Hindlimb muscle (tissue), 1 donor: ENCODE measurements at places on chromosomes 3 and 15. TPM values are rescaled to one million over a fixed set of nuclear protein-coding genes. Genes with fewer than 3 reads are reported as not detected.

Gene C15orf39
- 9.7 TPM for polyA plus RNA-seq

Gene DZIP3
- polyA plus RNA-seq = 17.8 TPM

Gene MEIS2
- 7.7 TPM for polyA plus RNA-seq

Gene KNG1
- polyA plus RNA-seq = 0.06 TPM

GRCh38 chr3:13582366-13583250 lies 33.7 kb downstream of the FBLN2 start:
- DNase-seq = no peak

DNA sequence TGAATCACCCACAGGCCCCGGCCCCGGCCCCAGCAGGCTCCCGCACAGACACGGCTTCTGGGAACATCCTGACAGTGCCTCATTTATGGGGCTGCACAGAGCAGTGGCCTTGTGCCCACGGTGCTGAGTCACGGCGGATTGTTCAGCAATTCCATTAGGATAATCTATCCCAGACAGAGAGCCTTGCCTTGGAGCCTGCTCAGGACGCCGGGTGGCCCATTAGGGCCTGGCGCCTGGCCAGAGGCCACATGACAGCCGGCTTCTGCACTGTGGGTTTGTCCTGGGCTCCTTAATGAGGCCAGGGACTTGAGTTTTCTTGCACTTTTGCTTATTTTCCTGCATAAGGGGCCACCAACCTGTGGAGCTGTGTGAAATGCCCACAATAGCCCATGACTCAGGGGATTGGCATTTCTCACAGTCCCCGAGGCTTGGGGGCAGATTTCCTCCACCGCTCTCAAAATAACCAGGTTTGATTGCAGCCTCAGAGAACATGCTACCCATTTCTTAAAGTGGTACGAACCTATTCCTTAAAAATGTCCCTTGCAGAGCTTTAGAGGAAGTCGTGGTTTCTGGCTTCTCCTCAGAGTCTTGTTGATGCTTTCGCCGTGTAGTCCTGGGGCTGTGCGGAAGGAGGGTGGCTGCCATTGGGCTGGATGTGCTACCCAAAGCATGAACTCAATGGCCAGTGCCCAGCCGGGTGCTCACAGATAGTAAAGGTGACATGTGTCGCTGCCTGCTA lies 19.0 kb downstream of the SYNM start:
- DNase-seq = peak; percentile 84

- no peak for DNase-seq
Measured at GRCh38 chr15:99404454-99404853, 153.2 kb downstream of the LRRC28 start.

DNA sequence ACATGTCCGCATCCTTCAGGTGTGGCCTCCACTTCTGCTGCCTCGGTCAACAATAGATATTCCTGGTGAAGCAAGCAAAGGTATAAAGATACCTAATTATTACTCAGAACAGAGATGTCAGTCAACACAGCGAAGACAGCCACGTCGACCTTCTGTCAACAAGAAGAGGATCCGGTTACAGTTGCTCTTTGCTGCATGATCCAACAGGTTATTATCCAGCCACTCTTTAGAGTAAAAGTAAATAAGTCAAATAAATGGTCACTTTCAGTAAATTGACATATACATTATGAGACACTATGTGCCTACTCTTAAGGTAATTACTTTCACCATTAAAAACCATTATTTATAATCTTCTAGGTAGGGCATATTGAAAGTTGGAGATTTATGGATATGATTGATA lies 356.8 kb upstream of the ATP11B start:
- no peak for DNase-seq

DNA sequence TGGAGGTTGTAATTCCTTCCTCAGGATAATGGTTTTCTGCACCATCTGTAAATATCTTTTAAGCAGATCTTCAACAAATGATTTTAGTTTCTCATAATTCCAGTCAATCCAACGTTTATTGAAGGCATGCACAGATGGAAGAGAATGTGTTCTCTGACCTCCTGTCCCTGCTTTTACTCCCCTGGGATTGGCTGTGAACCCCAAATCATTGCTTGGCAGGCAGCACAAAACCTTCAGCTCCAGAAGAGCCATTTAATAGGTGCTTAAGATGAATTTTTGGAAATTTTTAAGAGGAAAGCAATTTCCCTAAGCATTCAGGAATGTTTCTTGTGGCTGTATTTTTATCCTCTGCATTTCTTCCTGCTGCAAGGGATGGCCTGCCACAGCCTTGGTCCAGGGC lies 25.5 kb upstream of the THSD4 start:
- no peak for DNase-seq

DNA sequence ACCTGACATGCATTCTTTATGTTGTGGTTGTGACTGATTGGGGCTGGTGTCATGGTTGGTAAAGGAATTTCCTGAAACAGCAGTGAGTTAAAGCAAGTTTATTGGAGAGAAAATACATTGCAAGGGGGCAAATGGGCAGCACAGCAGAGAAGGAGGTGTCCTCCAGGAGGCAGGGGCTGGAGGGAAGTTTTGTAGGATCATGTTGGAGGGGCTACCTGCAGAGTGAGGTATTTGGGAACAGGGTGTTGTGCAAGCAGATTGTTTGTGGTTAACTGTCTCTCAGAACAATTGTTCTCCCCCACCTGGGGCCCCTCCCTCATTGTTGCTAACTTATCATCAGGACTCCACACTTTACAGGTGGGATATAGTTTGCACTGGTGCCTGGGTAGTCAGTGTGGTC lies 196.0 kb downstream of the NSUN3 start:
- no peak for DNase-seq

- DNase-seq = no peak
Measured at GRCh38 chr3:109346770-109347295, 9.5 kb upstream of the DPPA4 start.

DNA sequence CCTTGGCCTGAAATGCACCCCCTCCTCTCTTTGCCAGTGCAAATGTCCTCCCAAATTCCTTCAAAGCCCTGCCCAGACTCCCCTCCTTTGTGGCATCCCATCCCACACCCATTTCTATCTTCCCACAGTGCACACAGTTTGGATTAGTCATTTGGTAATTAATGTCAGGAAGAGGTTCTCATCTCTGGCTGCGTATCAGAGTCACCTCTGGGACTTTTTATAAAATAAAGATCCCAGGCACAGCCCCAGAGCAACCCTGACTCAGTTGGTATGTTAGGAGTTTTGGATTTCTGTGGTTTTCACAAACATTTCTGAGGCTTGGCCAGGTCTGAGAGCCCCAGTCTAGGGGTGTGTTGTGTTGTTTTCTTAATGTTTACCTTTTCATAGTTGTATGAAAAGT lies 41.6 kb downstream of the C3orf20 start:
- DNase-seq = no peak

- no peak for DNase-seq
Measured at GRCh38 chr3:61199843-61200242, 51.4 kb downstream of the FHIT start.

DNA sequence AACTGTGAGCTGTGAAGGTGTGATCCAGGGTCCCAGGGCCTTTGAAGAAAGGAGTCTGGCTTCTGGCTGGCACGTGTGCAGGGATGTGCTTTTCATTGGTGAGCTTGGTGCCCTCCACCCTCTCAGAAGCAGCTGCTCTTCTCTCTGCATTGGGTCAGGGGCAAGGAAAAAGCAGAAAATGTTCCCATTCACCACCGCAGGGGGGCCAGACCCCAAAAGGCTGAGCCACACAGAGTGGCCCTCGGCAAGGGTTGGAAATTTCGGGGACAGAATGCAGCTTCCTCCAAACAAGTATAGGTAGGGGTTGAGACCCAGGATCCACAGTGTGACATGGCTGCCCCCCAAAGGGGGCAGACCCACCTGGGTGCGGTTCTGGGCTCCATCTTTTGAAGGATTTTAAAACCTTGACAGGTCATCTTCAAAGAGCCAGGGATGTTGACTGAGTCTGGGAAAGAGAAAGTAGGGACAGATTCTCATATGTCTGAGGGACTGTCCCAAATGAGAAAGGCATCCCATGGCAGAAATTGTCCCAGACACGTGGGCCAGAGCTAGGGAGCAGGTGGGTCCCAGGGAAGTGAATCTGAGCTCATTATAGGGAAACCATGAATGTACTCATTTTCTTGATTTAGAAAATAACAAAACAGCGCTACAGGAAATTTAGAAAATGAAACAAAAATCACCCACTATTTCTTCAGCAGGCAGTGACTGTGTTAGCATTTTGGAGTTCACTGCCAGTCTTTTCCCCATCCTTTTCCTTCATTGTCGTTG lies 2.7 kb downstream of the CSK start:
- DNase-seq = no peak

DNA sequence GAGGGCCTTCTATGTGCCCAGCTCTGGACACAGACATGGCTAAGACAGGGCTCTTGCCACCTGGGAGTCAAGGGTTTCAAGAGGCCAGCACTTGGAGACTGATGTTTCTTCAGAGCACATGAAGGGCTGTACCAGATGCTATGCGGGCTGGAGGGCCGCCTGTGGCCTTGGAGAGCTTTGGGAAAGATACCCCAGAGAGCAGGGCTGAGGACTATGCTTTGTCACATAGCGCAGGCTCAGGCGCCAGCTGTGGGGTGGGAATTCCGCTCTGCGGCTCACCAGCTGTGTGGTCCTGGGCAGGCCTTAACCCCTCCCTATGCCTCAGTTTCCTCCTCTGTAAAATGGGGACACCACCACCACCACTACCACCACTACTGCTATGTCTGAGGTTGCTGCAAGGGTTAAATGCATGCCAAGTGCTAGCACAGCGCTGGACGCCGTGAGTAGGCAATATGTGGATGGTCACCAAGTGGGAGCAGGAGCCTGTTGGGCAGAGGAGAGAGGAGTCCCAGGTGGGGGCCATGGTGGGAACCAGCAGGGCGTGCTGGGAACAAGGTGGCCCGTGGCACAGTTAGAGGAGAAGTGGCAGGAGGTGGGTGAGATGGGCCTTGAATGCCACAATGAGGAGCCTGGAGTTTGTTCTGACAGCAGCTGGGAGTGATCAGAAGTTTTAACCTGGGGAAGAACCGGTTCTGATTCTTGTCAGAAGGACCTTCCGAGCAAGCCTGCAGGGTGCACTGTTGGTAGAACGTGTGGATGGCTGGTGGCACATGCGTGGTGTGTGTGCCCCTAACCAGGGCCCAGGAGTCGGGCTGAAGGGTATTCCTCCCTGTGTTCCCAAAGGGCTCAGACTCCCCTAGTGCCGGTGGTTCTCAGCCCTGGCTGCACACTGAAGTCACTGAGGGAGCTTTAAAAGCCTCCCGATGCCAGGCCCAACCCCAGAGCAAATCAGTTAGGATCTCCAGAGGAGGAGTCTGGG lies 41.7 kb downstream of the FEM1B start:
- DNase-seq = no peak
